ENCODE measurements at places on chromosomes 2 and 18.

GRCh38 chr2:209141142-209141541, 282.7 kb upstream of the MAP2 start:
- no peak for DNase-seq

- no peak for DNase-seq
These were observed 68.0 kb downstream of the DAW1 start for GRCh38 chr2:227939271-227940027.

- no peak for DNase-seq
These were observed 5.4 kb upstream of the TOGARAM2 start for GRCh38 chr2:28975671-28976070.

GRCh38 chr2:134667541-134667940, 51.3 kb downstream of the TMEM163 start:
- DNase-seq = no peak

DNA sequence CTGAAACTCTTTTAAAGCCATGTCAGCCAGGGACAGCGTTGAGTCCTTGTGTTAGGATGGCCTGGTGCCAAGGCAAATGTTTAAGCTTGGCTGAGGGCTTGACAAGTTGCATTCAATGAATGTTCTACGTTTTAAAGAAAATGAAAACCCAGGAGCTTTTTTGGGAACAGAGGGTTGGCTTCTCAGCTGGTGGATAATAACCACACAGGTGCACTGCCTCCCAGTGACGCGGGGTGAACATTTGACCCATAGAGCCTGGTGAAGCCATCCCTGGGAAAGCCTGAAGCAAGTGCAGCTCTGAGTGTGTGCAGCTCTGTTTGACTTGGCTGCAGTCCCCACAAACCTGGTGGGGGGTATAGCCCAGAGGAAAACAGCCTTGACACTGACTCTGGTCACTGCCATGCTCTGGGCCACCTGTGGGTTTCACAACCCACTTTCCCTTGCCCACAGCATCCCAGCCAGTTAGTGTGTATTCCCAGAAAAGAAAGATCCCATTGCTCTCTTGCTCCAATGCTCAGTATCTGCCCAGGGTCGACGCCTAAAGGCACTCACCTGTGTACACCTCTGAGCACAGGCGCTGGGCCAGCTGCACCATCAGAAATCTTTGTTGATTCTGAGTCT, 874.9 kb downstream of the RNF144A start:
- no peak for DNase-seq

GRCh38 chr2:207688597-207688996, 22.8 kb upstream of the CCNYL1 start:
- DNase-seq = no peak

DNA sequence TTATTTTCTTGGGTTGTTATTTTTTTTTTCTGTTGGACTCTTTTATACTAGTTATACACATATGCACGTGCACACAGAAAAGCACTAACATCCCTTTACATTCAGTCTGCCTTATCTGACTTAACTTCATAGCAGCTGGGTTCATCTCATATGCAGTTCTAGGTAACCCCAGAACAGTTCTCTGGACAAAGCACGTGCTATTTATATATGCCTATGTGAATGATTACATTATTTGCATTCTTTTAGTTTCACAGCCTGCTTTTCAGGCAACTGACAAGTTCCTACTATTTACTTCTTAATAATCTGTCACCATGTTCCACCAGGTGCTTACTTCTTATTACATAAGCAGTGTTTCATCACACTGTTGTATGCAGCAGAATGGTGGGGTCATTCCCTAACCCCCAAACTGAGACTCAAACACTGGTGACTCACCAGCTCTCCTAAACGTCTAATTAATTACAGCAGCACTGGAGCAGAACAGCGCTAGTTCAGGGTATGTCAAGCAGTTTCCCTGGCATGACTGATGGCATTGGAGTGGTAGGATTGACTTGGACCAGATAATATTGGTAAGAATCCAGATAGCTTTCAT, 372.8 kb downstream of the CLIP4 start:
- no peak for DNase-seq

GRCh38 chr2:66443979-66444861, 9.3 kb downstream of the MEIS1 start:
- no peak for DNase-seq

- DNase-seq = no peak
These were observed 87.4 kb downstream of the GAREM1 start for GRCh38 chr18:32383050-32383819.

DNA sequence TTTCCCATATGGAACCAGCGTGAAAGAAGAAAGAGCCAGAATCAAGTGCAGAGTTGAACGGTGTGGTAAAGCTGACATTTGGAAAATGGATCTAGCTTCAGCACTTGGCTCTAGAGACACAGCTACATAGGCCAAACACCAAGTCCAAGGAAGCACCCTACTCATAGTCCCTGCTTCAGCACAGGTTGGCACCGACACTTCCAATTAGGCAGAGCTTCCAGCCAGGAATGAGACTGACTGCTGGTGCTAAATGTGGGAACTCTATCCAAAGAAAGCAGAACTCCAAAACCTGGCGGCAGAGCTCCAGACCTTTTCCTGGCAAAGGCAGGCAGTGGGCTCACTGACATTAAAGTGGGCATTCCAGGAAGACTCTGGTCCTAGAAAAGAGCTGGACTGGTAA, 125.4 kb upstream of the CTNNA2 start:
- DNase-seq = no peak

DNA sequence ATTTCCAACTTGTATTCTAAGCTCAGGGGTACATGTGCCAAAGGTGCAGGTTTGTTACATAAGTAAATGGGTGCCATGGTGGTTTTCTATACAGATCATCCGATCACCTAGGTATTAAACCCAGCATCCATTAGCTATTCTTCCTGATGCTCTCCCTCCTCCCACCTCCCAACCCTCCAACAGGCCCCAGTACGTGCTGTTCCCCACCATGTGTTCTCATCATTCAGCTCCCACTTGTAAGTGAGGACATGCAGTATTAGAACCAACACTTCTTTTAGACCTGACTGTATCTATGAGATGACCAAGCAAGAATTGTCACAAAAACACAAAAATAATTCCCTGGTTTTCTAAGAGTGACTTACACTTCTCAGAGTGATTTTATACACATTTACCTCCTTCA, 83.0 kb downstream of the VIT start:
- DNase-seq = no peak

- no peak for DNase-seq
These were observed 265.3 kb downstream of the SETBP1 start for GRCh38 chr18:44945888-44946401.

GRCh38 chr2:23602116-23602515, 217.1 kb downstream of the KLHL29 start:
- no peak for DNase-seq

- no peak for DNase-seq
These were observed 148.1 kb downstream of the SLC4A3 start for GRCh38 chr2:219775506-219775905.

DNA sequence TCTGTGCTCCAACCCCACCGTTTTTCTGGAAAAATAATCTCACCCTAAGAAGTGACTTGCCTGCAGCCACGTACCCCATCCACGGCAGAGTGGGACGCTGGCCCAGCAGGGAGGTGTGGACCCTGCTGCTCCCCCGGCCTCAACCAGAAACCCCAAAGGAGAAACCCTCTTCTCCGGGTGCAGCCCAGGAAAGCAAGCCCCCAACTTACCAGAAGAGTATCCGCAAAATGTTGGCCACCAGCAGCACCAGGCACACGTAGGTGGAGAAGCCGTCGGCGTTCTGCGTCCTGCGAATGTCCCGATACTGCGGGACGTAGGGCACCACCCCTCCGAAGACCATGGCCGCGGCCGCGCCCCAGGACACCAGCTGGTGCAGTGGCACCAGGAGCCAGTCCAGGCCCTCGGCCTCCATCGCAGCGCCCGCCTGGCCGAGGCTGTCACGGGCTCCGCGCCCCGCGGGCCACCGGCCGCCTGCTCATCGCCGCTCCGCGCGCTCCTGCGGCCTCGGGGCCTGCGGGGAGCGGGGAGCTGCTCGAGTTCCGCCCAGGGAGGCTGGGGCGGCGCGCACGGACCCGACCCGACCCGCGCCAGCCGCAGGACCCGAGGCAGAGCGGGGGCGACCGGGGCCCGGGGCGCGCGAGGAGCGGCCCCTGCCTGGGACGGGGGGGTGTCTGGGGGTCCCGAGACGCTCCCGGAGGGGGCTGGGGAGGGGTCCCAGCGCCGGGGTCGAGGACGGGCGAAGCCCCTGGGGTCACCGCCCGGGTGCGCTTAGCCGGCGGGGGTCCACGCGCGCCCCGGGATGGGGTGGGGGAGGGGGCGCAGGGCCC, 725 bp downstream of the SLC66A2 start:
- DNase-seq = no peak

DNA sequence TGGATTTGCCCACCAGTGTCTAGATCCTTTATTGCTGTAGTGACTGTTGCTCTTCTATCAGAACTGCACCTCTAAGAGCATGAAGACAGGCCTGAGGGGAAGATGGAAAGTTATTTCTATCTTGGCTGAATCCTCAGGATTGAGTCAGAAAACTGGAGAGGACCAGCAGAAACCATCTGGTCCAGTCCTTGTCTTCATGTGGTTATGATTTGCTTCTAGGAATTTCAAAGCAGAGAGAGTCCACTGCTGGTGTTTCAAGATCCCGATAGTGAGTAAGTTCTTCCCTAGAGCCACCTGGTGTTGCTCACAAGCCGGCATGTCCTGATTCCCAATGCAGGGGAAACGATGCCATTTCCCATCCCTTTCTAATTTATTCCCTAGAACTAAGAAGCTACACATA, 84.2 kb downstream of the NCKAP5 start:
- no peak for DNase-seq

GRCh38 chr2:164735309-164735919, 106.2 kb downstream of the COBLL1 start:
- no peak for DNase-seq

- DNase-seq = no peak
These were observed 20.9 kb downstream of the NCK2 start for GRCh38 chr2:105765415-105766299.

- no peak for DNase-seq
These were observed 4.0 kb downstream of the SDC1 start for GRCh38 chr2:20220806-20221554.

DNA sequence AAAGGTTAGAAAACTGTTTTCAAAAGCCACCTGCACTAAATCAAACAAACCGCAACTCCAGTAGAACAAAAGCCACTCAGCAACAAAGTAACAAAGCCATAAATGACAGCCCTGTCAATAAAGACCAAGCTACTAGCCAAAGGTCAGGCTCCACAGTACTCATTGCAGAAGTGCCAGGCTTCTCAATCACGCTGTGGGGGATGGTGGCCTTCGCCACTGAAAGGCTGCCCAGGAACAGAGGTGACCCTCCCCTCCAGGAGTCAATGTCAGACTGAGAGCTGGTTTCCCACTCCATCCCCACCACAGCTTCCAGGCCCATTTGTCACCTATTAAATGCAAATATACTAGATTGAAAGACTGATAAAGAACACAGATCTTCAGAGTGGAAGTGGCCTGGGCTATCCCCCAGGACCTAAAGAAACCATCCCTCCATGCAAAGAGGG, 5.9 kb downstream of the ATP8B1 start:
- DNase-seq = no peak

- DNase-seq = no peak
These were observed 111.2 kb downstream of the RAB3GAP1 start for GRCh38 chr2:135163306-135163705.

DNA sequence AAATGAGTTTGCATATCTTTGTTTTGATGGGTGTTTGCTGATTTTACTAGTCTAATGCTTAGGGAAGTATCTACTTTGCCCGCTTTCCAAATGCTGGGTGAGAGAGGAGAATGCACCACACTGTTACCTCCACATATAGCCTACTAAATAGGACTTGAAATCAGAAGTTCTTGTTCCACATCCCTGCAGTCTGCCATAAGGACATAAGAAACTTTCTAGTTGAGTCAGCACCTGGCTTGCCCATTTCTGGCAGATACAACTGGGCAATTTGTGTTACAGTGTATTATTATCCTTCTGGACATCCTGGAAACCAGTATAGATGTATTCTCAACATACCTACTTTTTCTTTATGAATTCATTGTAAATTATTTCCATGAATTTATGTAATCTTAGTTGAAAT, 29.5 kb downstream of the ANXA4 start:
- no peak for DNase-seq

DNA sequence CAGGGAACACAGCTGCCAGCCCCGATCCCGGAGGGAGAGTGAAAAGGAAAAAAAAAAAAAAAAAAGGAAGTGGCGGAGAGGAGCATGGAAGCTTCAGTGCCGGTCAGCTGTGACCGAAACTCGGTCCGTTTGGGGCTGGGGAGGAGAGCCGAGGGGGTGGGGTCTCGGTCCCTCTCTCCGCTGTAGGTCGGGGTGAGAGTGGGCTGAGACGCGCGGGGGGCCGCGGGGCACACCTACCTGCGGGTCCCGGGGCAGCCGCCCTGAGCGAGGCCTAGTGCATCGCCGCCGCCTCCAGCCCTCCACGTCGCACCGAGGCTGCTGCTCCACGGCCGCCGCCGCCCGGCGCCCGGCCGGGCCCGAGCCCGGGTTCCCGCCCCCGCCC, 536 bp downstream of the VPS54 start:
- no peak for DNase-seq

DNA sequence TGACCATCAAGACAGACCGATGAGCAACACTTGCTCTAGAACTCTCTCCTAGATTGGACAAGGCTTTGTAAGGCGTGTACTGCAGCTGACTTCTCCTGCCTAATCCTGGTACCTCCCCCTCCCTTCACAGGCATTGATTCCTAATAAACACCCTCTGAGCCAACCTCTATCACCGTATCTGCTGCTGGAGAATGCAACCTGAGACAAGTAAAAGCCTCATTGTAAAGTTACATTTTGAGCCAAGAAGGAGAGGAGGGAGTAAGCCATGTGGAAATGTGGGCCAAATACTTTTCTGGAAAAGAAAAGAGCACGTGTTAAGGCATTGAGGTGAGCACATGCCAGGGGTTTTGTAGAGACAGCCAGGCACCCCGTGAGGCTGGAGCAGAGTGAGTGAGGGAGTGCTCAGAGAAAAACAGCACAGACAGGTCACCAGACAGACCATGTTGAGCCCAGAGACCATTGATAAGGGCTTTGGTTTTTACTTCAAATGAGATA, 2.6 kb upstream of the WDFY1 start:
- no peak for DNase-seq

DNA sequence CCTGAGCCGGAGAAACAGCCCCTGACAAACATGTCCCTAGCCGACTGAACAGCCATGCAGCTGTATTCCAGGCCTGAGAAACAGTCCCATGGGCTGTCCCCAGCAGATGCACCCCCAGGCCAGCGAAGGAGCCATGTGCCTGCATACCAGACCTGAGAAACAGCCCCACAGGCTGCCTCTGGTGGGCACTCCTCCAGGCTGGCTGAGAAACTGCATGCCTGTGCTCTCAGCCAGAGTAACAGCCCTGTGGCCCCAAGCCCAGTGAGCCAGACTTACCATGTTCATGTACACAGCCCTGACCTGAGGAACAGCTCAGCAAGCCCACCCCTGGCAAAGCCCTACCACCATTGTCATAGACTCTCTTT, 24.8 kb downstream of the BOLL start:
- no peak for DNase-seq

GRCh38 chr2:173990970-173991819, 26.0 kb upstream of the SP3 start:
- no peak for DNase-seq

DNA sequence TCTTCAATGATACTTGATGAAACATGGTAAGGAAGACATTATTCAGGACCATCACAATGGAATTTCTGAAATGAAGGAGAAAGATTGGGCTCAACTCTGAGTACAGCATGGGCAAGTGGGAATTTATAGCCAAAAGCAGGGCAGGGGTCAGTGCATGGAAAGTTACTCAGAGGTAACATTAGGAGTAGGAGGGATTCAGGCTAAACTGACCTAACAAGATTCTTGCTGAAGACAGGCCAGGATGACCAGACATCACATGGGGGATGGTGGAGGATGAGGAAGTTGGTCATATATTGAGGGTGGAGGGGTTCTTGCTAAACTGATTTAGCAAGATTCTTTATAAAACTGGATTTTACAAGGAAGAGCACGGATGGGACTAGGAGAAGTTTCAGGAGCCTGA, 489.8 kb downstream of the ADCYAP1 start:
- no peak for DNase-seq
